Memory B cell (primary cell): ENCODE measurements at places on chromosomes 3 and 15.
A peak's percentile ranks its signal among the peaks of the same experiment; 100 is the strongest.

DNA sequence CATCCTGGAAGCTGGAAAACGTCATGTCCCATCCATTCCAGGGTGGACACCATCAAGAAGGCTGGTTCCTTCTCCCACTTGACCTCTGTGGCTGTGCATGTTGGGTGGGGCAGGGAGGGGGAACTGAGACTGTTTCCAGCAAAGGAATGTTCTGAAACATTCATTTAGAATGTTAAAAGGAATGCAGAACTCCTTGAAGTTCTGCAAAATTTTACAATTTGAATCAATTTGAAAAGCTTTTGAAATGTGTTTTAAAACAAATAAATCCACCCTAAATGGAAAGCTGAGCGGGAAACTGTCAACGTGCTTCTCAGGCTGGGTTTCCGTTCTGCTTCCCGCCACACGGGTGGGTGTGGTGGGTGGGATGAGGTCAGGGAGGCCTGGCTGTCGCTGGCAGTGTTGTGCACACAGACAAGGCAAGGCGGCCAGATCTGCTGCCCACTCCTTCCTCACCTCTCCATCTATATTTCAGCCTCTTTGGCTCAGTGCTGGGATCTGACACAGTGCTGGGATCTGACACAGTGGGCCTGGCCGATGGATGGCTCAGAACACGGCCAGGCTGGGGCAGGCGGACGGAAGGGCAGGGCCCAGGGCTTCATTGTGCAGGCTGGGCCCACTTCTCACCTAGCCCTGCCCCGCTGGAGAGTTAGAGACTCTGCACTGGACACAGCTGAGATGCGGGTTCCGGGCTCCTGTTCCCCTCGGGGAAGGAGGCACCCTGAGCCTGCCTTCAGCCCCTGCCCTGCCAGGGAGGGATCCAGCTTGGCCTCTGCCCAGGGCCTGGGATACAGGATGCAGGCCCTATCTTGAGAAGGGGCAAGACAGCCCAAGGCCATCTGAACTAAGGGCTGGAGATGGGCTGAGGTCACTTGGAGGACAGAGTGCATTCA is 110.4 kb downstream of the TMEM266 start:
- DNase-seq: no peak

- no peak for DNase-seq
These were observed 74.2 kb downstream of the ATG7 start for GRCh38 chr3:11346416-11346815.

DNA sequence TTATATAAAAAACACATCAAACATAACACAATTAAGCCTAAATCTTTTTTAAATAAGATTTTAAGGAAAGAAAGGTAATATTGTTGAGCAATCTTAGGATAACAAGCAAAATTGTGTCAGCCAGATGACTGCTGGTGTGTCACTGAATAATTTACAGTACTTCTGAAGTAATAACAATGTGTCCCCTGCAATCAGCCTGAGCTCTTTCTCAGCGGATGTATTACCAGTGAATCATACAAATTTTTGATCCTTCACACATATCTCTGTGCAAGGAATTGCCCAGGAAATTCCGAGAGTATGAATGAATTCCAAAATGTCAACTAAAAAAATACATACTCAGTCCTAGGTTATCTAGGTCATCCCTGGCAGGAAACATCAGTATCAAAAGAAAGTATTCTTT is 76.6 kb upstream of the PTX3 start:
- no peak for DNase-seq

DNA sequence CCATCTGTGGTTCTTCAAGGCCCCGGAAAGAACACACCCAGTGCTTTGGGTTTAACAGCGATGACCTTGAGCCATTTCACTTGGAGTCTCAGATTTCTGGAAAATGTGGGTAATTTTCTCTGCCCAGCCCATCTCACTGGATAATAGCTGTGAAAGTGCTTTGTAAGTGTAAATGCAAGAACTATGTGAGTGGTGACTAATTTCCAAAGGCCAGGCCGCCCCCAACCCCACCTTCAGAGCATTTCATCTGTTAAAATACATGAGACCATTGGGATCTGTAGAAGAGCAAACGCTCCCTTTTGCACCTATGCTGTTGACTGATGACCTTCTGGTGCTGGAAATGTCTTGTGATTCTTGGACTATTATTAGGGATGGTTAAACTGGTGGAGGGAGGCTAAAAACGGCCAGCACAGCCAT is 196.8 kb upstream of the LPP start:
- DNase-seq: no peak

DNA sequence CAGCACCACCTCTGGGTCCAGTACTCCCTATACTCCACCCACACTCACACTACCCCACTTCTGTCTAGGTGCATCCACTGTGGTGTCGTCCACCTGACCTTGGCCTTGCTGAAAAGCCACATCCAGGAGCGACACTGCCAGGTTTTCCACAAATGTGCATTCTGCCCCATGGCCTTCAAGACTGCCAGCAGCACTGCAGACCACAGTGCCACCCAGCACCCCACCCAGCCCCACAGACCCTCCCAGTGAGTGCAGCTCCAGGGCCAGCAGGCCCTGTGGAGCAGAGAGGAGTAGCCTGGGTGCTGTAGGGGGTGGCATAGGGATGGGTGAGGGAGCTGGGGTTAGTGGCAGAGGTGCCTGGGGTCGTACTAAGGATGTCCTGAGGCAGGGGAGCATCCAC is 19.4 kb upstream of the ALPK3 start:
- DNase-seq: no peak

- DNase-seq: no peak
These were observed 621.7 kb upstream of the AGTR1 start for GRCh38 chr3:148075771-148076716.

DNA sequence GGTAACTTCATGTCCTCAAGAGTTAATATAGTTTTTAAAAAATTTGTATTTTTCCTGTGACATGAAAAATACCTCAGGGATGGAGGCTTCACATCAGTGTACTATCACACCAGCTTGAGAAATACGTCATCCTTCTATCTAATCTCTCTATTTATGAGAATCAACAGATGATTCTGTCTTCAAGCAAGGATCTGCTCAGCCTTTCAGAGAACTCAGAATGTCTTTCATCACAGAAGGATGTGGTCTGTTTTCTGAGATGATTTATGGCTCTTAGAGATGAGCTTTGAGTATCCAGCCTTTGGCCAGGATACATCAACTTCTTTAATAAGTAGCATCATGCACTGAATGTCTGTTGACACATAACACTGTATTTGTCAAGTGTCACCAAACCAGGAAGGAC is 193.9 kb downstream of the DTWD1 start:
- no peak for DNase-seq

DNA sequence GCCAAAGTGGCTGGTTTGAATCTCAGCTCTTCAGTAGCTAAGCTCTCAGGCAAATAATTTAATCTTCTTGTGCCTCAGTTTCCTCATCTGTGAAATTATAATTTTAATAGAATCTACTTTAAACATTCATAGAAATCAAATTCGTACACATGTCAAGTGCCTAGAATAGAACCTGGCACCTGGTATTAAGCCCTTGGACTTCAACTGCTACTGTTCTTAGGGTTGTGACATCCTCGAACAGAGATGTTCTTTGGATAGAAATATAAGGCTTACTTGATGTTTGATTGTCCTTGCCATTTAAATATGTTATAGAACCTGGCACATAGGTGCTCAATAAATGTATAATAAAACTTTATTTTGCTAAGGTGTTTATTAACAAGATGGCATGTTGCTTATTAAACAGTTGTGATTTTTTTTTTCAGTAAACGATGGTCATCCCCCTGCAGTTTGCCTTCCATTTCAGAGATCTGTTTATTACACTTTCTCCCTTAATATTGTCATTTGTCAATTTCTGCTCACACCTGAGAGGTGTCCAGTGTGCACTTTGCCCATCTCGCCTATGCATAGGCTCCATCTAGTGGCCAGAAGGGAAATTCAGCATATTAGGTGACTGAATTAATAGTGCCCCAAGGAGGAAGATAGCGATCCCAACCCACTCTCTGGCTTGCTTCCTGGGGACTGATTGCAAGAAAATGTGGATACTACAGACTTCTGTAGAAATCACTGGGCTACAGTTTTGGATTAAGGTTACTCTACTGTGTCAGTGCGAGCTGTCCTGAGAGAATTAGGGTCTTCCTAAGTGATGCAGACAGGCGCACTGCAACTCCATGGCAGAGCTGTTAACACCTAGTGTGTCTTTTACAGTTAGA is 10.7 kb downstream of the IGF1R start:
- DNase-seq: peak; percentile 17

GRCh38 chr3:173502983-173503568 is 105.5 kb downstream of the NLGN1 start:
- no peak for DNase-seq

DNA sequence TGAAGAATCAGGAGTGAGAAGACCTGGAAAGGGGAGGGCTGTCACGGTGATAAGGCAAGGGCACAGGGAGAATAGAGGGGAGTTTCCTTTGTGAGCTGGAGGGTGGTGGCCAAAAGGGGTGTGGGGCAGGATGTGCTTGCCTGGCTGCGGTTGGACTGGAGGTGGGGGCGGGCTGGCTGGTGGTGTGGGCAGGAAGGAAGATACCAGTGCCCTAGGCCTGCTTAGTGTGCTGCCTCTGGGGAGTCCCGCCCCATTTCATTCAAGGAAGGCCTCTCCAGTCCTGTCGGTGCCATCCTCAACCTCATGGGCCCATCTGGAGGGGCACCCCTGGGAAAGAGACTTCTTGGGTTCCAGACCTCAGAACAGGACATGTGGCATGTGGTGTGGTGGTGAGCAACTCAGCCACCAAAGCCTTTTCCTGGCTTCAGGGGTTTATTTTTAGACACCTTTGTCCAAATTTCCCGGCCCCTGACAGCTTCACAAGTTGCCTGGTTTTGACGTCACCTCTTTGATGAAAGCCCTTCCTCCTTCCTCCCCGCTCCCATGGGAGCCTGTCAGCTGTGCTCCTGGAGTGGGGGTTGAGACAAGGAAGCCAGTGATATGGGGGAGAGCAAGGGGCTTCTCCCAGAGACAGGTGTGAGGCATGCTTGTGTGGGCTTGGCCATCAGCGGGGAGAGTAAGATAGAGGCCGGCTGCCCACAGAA is 15.6 kb downstream of the TEX264 start:
- peak; percentile 45 for DNase-seq

DNA sequence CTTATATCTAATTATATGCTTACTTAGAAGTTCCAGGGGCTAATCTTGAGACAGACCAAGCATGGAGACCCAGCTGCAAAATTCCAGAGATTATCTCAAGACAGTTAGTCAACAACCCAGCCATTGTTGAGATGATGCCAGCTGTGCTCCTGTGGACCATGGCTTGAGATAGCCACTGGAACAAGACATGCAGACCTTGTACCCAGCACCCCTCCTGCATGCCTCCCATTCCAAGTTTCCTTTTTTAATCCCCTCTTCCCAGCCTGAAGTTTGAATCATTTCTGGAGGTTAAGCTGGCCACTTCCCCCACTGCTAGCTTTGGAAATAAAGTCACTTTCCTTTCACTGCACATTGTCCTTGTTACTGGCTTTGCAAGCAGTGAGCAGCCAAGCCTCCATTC is 53.8 kb downstream of the IMPG2 start:
- no peak for DNase-seq

DNA sequence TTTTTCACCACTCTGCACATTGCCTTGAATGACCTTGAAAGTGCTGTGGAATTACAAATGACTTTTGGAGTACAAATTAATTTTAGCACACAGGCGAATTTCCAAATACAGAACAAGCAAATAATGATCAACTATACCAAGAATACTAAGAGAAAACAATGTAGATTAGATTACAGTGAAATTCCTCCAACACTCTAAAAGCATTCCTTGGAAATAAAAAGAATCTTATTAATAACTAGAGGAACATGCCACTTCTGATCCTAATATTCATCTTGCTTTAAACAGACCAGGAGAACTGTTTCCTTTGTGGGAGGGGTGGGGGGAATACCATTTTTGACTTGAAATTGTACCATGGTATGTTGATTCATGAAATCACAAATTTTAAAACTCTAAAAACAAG is 167.5 kb downstream of the SUCLG2 start:
- no peak for DNase-seq

DNA sequence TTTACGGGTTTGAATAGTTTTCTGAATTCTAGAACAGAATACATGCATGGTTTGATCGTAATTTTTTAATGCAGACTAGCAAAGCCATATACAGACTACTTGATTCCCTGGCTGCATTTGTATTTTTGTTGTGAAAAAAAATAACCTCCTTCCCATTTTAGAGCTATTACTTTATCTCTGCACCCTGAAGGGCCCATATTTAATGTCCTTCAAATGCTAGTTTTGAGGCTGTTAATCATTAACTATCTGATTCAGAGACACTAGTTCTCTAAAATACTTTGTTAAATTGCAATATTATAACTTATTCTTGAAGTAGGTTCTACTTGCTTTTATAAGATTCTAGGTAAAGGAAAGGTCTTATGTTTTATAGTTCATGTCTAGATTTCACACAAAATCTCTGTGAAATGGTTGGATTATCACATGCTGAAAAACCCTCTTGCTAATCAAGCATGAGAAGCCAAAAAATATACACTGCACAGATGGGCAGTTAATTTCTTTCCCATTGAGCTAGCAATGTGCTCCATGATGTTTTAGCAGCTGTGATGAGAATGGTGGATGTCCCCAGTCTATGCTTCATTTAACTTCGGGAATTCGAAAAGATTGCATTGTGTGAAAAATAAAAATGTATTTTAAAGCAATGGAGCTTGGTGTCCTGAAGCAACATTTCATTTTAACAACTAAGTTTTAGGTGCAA is 634.0 kb upstream of the BCHE start:
- no peak for DNase-seq

- no peak for DNase-seq
These were observed 75.4 kb upstream of the RGMA start for GRCh38 chr15:93164409-93164808.

- no peak for DNase-seq
These were observed 113.5 kb downstream of the RAB11A start for GRCh38 chr15:65982627-65983322.

- DNase-seq: no peak
These were observed 167.2 kb upstream of the TLE3 start for GRCh38 chr15:70264738-70265465.

GRCh38 chr3:72517921-72518424 is 330.3 kb downstream of the SHQ1 start:
- no peak for DNase-seq

- no peak for DNase-seq
These were observed 37.9 kb downstream of the RAB6B start for GRCh38 chr3:133857767-133858166.

GRCh38 chr15:61831505-61831921 is 228.7 kb downstream of the VPS13C start:
- no peak for DNase-seq
